ENCODE measurements at places on chromosomes 12 and 14.
A peak's percentile ranks its signal among the peaks of the same experiment; 100 is the strongest.

GRCh38 chr14:76576047-76576741 is 185.1 kb upstream of the VASH1 start:
- DNase-seq: no peak

DNA sequence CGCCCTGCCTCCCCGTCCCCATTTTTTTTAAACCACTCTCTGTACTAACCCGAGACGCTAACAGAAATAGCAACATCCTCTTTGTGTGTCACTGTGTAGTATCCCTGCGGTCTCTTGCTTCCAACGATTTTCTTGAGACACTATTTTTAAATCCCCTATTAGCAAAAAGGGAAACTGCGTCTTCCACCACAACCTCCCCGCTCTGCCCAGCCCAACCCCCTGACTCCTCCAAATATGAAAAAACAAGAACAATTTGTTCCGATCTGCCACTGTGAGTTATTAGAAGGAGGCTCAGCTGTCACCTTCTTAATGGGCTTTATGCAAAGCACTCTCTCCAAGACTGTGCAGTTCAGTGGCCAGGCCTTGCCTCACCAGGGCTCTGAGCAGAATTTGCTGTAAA is 76.3 kb downstream of the MAP1LC3B2 start:
- peak; percentile 20 for DNase-seq

- DNase-seq: no peak
Measured at GRCh38 chr12:1681493-1681807, 9.4 kb upstream of the ADIPOR2 start.

GRCh38 chr14:93727039-93727740 is 61.1 kb downstream of the PRIMA1 start:
- DNase-seq: no peak

GRCh38 chr12:53552361-53553327 is 45.4 kb upstream of the NPFF start:
- DNase-seq: no peak

GRCh38 chr14:89807892-89808291 is 146.6 kb downstream of the EFCAB11 start:
- DNase-seq: no peak

GRCh38 chr12:9104087-9104486 is 11.6 kb downstream of the A2M start:
- no peak for DNase-seq

DNA sequence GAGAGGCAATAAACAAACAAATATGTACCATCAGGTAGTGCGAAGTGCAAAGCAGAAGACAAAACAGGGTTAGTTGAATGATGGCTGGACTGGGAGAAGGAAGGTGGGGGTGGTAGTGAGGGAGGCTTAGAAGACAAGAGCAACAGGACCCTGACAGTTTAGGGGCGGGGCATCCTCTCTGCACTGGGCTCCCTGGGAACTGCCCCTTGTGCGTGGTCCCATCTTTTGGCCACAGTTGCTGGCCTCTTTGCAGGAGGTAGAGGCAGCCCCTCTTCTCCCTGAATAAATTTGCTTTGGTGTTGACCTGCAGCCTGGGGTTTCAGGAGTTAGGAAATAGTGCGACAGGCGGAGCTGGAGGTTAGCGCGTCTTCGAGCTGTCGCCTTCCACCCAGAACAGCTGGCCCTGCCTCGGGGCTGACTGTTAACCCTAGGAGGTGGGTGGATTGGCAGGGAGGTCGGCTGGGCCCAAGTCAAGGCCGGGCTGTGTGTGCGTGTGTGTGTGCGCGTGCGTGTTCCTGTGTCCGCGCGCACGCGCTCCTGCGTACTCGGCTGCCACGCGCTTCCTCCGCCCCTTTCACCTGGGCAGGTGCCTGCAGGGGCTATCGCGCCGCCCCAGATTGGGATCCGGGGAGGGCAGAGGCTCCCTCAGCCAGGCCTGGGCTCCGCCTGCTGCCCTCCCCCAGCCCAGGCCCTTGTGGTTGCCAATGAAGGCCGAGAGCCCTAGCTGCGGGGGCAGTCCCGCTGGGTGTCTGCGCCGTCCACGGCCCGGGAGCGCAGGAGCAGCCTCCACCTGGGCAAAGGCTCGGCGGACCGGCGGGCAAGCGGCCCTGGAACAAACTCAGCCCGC is 180.8 kb downstream of the ADCK1 start:
- DNase-seq: no peak

DNA sequence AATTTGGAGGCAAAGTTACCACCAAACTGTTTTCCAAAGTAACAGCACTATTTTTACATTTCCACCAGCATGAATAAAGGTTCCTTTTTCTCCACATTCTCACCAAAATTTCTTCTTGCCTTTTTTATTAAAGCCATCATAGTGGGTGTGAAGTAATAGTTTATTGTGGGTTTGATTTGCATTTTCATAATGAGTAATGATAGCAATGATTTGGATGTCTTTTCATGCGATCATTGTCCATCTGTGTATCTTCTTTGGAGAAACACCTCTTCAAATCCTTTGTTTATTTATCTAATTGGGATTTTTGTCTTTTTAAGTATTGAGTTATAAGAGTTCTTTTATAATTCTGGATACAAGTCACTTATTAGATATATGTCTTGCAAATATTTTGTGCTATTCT is 172.7 kb downstream of the CNTN1 start:
- no peak for DNase-seq

GRCh38 chr14:78307671-78308070 is 137.5 kb downstream of the NRXN3 start:
- no peak for DNase-seq

DNA sequence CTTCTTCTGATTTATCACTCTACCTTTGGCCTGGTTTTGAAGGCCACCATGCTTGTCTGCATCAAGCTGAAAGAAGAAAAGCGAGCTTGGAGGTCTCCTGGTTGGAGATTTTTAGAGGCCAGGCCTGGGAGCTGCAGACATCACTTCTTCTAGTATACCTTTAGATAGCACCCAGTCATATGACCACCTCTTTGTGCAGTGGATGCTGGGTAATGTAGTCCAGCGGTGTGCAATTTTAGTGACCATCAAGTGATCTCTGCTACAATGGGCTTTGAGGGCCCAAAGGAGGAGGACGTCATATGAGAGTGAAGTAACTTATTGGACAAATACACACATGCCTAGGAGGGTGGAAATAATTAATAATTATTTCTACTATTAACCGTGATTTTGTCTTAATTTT is 15.2 kb upstream of the WNT5B start:
- DNase-seq: no peak

DNA sequence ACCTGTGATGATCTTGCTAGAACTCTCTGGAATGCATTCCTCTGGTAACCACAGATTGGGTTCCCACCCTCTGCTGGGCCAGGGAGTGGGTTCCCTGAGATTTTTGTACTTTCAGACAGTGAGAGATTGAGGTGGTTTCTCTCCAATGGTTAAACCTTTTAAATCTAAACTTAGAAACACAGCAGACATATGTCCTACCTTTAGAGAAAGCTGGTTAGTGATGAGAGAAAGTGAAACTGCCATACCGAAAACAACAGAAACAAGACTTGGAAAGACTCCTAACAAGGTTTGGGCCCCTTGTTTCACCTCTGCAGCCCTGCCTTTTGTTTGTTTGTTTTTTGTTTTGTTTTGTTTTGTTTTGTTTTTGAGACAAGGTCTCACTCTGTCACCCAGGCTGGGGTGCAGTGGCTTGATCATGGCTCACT is 9.7 kb upstream of the SGPP1 start:
- DNase-seq: peak; percentile 38

DNA sequence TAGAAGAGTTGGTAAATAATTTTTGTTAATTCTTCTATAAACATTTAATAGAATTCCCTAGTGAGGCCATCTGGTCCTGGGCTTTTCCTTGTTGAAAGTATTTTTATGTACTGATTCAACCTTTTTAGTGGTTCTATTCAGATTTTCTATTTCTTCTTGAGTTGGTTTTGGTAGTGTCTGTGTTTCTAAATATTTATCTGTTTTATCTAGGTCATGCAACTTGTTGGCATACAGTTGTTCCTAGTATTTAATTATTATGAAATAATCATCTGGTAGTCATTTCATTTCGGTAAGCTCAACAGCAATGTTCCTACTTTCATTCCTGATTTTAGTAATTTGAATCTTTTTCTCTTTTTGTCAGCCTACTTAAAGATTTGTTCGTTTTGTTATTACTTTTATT is 234.1 kb upstream of the GARIN2 start:
- DNase-seq: no peak

- no peak for DNase-seq
Measured at GRCh38 chr12:104177663-104178501, 37.7 kb upstream of the TXNRD1 start.

DNA sequence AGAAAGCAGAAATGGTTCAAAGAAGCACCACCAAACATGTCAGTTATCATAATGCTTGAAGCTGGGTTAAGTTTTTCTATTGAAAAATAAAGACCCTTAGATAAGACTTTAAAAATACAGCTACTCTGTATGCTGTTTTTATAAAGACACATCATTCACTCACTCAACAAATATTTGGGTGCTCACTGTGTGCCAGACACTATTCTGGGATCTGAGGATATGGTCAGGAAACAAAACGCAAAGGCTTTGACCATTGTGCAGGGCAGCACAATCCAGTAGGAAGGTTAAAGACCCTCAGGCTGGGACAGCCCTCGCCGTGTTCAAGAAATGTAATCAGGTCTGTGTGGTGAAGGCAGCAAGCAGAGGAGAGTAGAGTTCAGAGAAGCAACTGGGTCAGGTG is 38.0 kb upstream of the DPY19L2 start:
- no peak for DNase-seq

- DNase-seq: no peak
Measured at GRCh38 chr12:107458990-107459389, 226.6 kb upstream of the PWP1 start.

DNA sequence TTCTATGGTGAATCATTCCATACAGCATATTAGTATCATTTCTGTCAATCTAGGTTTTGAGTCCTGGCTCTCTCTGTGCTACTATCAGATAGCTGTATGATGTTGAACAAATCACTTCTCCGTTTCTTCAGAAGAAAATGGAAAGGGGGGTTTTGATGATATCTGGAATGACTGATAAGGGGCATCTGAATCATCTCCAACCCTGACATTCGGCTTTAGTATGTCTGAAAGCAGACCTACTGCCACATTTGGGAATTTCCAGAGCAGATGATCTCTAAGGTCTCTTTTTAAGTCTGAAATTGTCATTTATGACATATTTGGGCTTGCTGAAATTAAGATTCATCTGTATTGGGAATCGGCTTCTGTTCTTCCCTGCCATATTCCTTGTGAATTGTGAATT is 10.1 kb downstream of the MLF2 start:
- DNase-seq: no peak

- DNase-seq: no peak
Measured at GRCh38 chr14:92500491-92500941, 13.1 kb upstream of the RIN3 start.

GRCh38 chr12:91180582-91181395 is 1.8 kb downstream of the DCN start:
- DNase-seq: no peak

DNA sequence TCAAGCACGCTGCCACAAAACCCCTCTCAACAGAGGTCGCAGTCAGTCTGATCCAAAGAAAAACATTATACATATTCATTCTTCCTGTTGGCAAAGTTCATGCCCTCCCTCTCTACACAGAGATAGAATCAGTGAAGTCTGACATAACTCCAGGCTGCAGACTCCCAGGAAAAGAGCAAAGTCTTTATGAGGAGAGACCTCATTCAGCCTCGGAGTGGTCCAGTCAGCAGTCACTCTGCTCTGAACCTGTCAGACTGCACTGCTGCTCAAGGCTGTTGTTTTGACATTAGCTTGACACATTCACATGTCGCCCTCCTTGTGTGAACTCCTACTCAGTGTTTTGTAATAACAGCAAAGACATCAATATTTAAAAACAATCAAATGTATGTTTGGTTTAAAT is 241.2 kb upstream of the G2E3 start:
- DNase-seq: no peak

GRCh38 chr14:21025371-21026273 is 761 bp upstream of the NDRG2 start:
- DNase-seq: peak; percentile 18

GRCh38 chr14:20657216-20658211 is 16.0 kb upstream of the OR6S1 start:
- no peak for DNase-seq

- DNase-seq: no peak
Measured at GRCh38 chr12:3139760-3140159, 62.6 kb downstream of the TSPAN9 start.

DNA sequence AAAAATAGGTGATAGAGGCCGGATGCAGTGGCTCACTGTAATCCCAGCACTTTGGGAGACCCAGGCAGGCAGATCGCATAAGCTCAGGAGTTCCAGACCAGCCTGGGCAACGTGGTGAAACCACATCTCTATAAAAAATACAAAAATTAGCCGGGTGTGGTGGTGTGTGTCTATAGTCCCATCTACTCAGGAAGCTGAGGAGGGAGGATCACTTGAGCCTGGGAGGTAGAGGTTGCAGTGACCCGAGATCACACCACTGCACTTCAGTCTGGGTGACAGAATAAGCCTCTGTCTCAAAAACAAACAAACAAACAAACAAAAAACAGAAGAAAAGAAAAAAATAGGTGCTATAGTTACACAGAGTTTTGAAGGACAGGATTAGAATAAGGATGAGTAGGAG is 142.1 kb downstream of the SAMD4A start:
- no peak for DNase-seq

DNA sequence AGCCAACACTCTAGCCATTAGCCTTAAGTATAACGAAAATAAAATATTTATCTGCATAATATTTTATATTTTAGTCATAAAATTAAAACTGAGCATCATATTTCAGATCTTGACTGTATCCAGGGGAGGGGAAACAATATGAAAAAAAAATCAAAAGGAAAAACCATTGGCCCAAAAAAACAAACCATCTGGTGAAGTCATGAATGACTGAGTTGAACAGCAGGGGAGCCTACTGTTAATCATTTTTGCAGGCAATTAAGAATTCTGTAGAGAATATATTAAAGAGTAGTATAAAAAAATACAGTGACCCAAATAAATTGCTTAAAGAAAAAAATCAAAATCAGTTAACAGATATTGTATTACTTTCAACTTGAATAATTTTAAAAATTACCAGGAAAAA is 224.8 kb downstream of the C12orf50 start:
- no peak for DNase-seq

All from B cell (primary cell).